NCI-H510A treated with DMSO at 0.1 percent for 48 hours (cell line): ENCODE measurements at places on chromosomes 4 and X.

- DNase-seq = no peak
Measured at GRCh38 chrX:64850371-64851082, 125.7 kb downstream of the ZC4H2 start.

- DNase-seq = peak; percentile 11
Measured at GRCh38 chr4:102759831-102760644, 730 bp downstream of the MANBA start.

- no peak for DNase-seq
Measured at GRCh38 chr4:3231471-3231870, 17.5 kb upstream of the MSANTD1 start.

- no peak for DNase-seq
Measured at GRCh38 chr4:101347267-101347556, at the start of gene PPP3CA. TSS of gene PPP3CA (minus strand) at chr4:101347526.
